Pons (tissue), 1 donor: ENCODE measurements at places on chromosomes 1 and 21.

DNA sequence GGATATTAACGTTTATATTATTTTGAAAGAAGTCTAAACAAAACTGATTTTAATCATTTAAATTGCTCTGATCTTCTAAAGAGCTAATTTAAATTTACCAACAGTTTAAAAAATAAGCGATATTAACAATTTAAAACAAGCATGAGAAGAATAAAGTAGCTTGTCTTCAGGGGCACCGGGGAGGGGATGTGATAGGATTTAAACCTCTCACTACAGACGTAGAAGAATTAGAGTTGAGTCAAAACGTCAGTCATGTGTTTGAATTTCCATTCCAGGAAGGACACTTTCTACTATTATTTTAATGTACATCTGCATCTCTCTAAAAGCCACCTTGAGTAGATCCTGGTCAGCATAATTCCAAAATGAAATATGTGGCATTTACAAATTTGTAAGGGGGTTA, 58.2 kb upstream of the TPTE start:
- peak; percentile 24 for DNase-seq

DNA sequence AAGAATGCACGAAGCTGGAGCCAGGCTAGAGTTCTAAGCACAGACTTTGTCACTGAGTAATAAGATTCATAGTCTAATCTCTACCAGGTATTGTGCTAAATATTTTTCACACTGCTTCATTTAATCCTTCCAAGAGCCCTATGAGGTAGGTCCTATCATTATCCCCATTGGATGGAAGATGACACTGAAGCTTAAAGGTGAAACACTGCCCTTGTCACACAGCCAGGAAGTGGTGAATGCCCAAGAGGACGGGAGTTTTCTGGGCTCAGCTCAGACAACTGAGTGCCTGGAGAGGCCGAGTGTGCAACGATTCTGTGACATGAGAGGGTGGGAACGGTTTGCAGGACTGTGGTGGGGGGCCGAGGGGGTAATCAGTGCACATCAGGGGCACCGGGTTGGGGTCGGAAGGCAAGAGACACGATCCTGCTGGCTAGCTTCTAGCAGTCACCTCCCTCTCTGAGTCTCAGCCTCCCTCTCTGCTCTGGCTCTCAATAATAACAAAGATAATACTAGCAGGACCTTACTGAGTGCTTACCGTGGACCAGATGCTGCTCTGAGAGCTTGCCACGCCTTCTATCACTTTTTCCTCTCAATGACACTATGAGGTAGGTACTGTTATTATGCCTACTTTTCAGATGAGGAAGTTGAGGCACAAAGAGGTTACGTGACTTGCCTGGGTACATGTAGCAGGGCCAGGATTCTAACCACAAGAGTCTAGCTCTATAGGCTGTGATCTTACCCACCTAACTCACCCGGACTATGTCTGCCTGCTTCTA, 12.4 kb downstream of the KCNQ4 start:
- DNase-seq: no peak

- no peak for DNase-seq
These were observed 21.4 kb downstream of the WNT4 start for GRCh38 chr1:22121421-22121911.

DNA sequence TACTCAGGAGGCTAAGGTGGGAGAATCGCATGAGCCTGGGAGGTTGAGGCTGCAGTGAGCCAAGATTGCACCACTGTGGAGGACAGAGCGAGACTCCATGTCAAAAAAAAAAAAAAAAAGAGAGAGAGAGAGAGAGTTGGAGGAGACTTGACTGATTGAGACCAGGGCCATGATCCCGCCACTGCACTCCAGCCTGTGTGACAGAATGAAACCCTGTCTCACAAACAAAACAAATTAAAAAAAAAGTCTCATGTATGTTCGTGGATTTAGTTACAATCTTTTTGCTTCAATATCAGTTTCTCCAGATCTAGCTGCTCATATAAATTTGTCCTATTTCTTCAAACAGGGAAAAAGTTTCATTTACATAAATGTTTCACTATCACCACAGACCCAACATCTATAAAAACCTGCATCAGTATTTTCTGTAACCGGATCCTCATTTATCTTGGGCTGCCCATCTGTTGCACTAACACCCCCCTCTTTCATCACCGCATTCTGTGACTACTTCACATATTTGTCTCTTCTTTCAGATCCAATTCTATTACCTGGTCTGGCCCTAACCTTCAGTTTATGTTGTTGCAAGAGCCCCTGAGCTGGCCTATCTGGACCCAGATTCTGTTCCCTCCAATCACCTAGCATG, 127.0 kb downstream of the GREM2 start:
- DNase-seq: no peak

DNA sequence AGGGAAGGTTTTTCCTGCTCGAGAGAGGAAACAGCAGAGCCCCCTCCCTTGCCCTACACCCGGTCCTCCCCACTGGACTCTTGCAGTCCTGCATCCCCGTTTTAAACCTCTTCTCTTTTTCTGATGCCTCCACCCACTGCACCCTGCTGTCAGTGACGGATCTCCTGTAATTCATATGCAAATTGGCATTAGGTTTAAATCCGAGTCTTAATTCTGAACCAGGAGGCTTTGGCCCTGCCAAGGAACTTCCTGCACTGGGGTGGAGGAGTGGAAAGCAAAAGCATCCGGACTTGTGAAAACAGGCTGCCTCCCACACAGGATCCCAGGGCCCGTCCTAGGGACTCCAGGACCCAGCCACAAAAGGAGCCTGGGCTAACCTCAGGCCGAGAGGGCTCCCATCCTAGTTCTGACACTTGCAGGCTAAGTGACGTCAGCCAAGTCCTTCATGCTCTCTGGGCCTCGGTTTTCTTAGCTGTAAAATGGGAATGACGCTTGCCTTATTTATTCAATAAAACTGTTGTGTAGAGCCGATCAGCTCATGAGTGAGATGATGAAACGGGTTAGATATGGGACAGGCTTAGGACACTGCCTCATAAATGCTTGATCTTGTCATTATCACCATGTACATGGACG, 613.3 kb downstream of the AJAP1 start:
- DNase-seq: no peak

DNA sequence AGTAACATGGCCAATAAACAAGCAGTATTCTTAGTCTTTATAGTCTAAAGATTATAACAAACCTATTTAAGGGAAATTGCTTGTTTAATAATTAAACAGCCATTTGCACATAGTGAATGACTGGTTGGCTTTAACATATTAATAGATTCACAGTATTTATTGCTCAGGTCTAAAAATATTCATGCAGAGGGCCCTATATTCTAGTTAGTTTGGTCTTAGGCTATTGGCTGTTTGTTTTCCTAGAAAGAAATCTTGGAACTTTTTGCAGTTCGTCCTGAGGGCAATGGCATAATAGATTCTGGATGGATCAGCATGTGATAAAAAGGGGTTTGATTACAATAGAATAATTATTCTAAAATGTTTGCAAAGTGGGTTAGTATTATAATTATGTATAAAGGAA, 34.7 kb downstream of the BACH1 start:
- DNase-seq: no peak
